ENCODE measurements at places on chromosomes 5 and 9.

DNA sequence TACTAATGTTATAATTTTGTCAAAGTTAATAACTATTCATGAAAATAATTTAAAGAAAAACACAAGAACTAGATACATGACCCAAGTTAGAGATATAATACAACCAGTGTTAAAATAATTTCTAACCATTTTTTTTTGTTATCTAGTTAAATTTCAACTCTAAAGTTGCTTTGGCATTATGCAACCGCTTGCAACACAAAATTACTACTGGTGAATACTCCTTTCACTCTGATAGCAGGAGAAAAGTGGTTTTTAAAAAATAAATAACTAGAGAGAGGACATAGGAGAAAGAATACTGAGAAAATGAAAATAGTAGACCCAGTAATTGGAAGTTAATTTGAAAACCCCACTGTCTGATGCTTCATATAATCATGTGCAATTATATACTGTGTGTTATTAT lies 622.4 kb upstream of the GRIN3A start:
- no peak for DNase-seq

DNA sequence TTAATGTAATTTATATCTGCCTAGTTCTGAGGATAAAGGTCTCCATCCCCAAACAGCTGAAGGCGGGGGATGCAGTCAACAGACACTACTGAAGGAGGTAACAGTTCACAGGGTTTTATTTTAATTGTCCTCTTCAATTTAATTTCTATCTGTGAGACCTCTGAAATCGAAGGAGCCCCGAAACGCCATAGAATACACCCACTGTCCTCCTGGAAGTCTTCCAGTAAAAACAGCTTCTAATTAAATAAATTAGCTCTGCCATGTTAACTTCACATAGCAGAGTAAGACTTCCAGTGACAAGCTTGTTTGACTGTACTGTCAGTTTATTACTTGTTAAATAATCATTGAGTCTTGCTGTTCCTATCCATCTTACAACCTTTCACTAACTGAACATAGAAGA lies 193.5 kb downstream of the SEC61B start:
- DNase-seq, result no peak

DNA sequence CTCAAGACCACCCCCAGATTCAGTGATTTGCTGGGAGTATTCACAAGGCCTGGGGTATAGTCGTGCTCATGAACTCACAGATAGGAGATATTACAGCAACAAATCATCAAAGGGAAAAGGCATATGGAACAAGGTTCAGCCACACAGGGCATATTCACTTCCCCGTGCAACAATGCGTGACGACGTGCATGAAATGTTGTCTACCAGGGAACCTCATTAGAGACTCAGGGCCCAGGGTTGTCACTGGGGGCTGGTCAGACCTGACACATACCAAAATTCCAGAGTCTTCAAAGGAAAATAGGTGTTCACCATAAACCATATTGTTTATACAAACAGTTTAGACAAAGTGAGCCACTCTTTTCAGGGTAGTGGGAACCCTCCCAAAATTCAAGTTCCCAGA lies 212.4 kb downstream of the RFK start:
- DNase-seq, result no peak

GRCh38 chr5:110250355-110250754 lies 476.1 kb downstream of the TMEM232 start:
- DNase-seq, result no peak

- DNase-seq, result no peak
These were observed 335.6 kb downstream of the ZNF608 start for GRCh38 chr5:124410539-124411488.

- DNase-seq, result no peak
These were observed 483 bp downstream of the C9orf85 start for GRCh38 chr9:71911908-71912335.

DNA sequence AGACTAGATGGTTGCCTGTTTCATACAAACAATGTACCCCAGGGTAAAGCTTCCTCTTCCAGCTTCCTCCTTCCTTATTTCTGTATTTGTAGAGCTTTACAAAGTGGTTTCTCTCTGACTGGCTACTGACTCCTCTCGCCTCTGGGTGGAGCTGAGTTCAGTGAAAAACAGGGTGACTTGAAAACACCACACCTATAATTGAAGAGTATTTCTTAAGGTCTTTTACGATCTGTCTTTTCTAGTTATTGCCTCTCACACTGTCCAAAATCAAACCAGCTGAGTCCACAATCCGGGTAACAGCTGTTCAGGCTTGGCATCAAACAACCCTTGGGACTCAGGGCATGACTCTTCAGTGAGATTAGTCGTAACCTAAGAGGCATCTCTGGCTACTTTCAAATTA lies 200.4 kb downstream of the ARRDC3 start:
- DNase-seq, result no peak

DNA sequence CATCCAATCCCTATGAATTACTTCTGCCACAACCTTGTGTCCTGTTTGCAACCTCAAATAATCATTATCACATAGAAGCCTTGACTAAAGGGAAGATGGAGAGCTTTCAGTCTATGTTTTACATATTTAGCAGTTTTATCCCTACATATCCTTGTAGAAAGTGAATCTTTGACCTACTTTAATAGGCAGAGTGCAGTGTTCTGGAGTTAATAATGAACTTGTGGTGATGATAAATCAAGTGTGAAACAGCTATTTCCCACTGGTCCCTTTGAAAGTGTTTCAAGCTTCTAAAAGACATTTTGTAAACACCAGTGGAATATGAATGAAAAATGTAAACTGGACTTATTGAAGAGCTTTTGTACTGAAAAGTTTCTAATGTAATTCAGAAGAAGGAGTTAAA lies 406.7 kb downstream of the GABRG2 start:
- no peak for DNase-seq

DNA sequence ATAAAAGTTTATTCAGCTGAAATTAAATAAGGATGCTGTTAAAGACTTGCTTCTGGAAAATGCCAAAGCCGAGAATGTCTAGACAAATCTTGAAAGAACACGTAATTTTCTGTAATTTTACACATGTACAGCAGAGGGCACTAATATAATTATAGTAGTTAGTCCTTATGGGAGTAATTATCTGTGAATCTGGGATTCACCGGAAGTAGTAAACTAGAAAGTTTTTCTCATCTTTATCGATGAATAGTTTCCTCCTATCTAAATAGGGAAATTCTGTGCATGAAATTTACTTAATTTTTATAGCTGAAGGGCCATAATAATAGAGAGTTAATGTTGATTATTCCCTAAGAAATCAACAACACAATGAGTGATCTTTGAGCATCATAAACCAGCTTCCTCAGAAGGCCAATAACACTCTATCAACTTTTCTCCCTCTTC lies 18.4 kb upstream of the CNTLN start:
- no peak for DNase-seq

DNA sequence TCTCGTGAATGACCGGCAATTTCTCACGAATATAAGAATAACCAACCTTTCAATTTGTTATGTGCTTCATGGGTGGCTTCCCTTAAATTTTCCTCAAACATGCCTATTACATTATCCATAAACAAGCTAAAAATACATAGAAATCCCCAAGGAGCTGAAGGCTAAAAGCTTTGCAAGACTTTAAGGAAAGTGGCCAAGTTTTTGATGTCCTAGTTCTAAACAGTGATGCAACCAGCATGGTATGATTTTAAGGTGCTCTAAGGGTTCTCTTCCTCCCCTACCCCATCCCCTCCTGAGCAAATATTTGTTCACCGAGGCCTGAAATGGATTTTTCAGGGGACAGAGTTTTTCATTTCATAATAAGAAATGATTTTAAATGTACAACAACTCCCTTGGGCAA lies 79.8 kb downstream of the RGS7BP start:
- DNase-seq, result no peak

DNA sequence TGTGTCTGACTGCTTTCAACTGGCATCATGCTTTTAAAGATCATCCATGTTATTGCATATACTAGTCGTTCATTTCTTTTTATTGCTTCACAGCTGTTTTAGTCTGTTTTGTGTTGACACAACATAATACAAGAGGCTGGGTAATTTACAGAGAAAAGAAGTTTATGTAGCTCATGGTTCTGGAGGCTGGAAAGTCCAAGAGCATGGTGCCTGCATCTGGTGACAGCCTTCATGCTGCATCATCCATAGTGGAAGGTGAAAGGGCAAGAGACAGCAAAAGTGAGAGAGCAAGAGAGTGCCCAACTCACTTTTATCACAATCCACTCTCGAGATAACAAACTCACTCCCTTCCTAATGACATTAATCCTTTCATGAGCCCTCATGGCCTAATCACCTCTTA lies 198.4 kb downstream of the NSG2 start:
- DNase-seq, result no peak

DNA sequence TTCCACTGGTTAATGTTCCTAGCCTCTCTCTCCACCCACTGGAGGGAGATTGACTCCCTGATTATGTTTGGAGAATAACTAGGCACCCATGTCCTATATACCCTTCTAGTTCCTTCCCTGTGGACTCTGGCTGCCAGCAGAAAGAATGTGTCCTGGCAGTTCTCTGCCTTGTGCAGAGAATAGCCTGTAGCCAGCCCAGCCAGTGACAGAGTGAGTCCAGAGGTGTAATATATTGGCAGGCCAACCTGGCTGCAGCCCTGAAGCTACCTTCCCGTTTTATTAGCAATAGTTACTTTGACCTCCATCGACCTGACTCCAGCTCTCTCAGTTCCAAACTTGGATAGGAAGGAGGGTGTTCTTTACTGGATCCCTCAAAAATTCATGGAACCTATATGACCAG lies 8.1 kb downstream of the SETD9 start:
- no peak for DNase-seq

GRCh38 chr5:61731267-61731945 lies 399.3 kb downstream of the ZSWIM6 start:
- no peak for DNase-seq

GRCh38 chr5:141992349-141992963 lies 20.4 kb downstream of the GNPDA1 start:
- DNase-seq, result peak; percentile 68

- no peak for DNase-seq
These were observed 21.9 kb downstream of the ASS1 start for GRCh38 chr9:130466537-130467217.

DNA sequence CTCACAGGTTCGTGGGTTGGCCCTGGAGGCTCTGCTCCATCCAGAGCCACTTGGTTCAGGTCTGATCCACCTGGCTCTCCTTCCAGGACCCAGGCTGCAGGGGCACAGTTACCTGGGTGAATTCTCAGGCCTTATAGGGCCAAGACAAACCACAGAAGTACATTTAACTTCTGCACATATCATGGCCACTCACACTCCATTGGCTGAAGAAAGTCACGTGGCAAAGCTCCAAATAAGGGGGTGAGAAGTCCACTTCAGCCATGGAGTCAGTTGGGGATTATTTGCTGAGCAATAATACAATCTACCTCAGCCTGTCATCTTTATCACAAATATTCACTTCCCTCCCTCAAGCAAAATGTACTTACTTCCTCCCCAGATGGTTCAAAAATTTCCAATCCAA lies 83.6 kb downstream of the MACROH2A1 start:
- DNase-seq, result no peak

GRCh38 chr5:116320486-116320885 lies 235.7 kb downstream of the COMMD10 start:
- no peak for DNase-seq

GRCh38 chr5:162268694-162269481 lies 201.3 kb downstream of the GABRG2 start:
- DNase-seq, result no peak

DNA sequence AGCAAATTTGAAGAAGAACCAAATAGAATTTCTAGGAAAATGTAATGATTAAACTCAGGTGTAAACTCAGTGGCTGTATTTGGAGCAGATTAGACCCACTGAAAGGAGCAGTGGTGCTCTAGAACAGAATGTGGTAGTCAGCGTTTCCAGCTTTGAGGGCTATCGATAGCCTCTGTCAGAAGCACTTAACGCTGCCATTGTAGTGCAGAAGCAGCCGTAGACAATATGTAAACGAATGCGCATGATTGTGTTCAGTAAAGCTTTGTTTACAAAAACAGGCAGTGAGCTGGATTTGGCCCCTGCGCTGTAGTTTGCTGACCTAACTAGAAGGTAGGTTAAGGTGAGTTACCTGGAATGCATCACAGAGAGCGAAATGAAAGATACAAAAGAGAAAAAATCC lies 72.0 kb downstream of the FAM78A start:
- DNase-seq, result no peak

- no peak for DNase-seq
These were observed 111.7 kb downstream of the GADD45G start for GRCh38 chr9:89716559-89716958.

GRCh38 chr9:73583576-73583975 lies 431.9 kb downstream of the ANXA1 start:
- no peak for DNase-seq

GRCh38 chr5:173612948-173613347 lies 3.5 kb downstream of the BOD1 start:
- no peak for DNase-seq

DNA sequence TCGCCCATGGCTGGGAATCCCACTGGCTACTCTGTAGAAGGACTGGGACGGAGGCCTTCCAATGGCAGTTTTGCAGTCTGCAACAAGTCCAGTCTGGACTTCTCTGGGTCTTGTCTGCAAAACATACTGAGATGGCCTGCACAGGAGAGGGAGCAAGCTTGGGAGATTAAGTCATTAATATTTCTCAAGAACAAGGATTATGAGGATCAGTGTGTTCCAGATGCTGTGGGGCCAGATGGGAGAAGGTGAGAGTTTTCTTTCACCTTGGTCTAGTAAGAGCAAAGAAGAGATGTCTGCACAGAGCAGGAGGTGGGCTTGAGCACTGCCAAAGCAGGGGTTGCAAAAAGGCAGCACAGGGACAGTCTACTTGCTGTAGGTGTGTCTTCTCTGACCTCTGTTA lies at the start of gene PDE6A:
TSS of gene PDE6A (minus strand) at position 128 of the 400 bp plus-strand sequence. CDS start at position 8, 120 bp downstream.
- DNase-seq, result no peak

DNA sequence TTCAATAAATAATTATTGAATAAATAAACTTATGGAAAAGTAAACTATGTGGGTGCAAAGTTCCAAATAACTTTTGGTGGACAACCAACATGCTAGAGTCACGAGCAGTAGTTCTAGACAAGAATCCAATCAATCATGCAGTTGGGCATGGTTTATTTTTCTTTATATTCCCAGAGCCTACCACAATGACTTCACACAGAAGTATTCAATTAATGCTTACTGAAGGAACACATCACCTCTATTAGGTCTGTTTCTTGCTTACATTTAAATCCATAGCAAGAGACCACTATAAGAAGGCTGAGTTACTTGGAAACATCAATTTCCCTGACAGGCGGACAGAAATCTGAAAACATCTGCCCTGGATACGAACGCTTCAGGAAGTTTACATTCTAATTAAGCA lies 214.2 kb downstream of the TMEM232 start:
- no peak for DNase-seq

- DNase-seq, result no peak
These were observed 2.7 kb downstream of the CCL27 start for GRCh38 chr9:34659592-34660253.

DNA sequence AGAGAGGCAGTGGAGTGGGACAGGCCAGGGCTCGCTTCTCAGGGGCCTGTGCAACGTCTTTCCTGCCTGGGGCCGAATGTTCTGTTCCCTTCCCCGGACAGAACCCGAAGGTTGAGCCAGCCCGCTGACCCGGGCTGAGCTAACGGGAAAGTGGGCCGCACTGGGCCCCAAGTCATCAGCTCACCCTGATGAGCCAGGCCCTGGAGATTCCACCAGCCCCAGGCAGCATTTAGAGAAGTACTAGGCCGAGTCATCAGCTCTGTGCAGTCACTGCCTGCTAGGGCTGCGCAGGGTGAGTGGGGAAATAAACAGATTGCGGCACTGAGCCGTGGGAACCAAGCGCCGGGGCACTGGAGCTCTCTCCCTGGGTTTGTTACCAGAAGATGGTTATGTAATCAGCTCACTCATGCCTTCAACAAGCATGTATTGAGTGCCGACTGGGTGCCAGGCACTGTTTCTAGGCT lies 29.1 kb upstream of the DUSP1 start:
- DNase-seq, result no peak

- DNase-seq, result no peak
These were observed 117.9 kb upstream of the CDH18 start for GRCh38 chr5:20105915-20106314.

- no peak for DNase-seq
These were observed 6.4 kb upstream of the RALGDS start for GRCh38 chr9:133127340-133127981.

Data from CD8-positive, alpha-beta memory T cell (primary cell).